ENCODE measurements at places on chromosomes 6 and 20. TPM values are rescaled to one million over a fixed set of nuclear protein-coding genes. Genes with fewer than 3 reads are reported as not detected.

GRCh38 chr20:24640276-24640675 is 170.8 kb downstream of the SYNDIG1 start:
- no peak for DNase-seq

DNA sequence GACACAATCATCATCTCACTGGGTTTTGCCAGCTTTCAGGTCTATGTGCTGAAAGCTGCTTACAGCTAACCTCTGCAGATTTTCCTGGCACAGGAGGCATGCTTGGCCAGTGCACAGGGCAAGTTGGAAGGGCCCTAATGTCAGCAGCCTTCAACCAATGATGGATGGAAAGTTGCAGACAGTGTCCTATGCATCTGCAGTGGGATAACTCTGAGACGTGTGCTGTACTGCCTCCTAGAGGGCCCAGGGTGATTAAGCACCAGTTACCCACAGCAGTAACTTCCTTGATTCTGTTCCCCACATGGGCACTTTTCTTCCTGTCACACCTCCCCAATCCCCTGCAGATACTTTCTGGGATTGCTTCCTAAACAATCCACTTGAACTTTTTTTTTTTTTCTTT is 38.6 kb downstream of the OVOL2 start:
- DNase-seq, result no peak

DNA sequence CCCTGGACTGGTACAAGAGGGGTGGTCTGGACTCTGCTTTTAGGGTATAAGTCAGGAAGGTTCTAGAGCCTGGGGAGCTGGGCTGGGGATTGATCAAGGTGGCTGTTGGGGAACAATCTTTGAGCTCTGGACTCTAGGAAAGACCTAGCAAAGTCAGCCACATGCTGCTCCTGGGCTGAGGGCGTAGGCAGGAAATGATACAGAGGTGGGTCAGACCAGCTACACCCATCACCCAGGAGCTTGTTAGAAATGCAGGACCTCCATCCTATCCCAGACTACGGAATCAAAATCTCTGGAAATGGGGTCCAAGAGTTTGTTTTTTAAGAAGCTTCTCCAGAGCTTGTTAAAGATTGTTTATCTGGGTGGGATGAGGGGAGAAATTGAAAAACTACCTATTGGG is 9.4 kb downstream of the ADTRP start:
- no peak for DNase-seq

- DNase-seq, result no peak
Observed at GRCh38 chr6:136073216-136073615, 176.9 kb downstream of the MTFR2 start.

GRCh38 chr20:61332016-61332975 is 80.2 kb downstream of the CDH4 start:
- no peak for DNase-seq

HRH3 gene
- total RNA-seq, result 0.62 TPM

- DNase-seq, result no peak
Observed at GRCh38 chr6:139457476-139457875, 83.0 kb upstream of the CITED2 start.

- peak; percentile 93 for DNase-seq
Observed at GRCh38 chr6:21885532-21886114, 292.1 kb downstream of the SOX4 start.

DNA sequence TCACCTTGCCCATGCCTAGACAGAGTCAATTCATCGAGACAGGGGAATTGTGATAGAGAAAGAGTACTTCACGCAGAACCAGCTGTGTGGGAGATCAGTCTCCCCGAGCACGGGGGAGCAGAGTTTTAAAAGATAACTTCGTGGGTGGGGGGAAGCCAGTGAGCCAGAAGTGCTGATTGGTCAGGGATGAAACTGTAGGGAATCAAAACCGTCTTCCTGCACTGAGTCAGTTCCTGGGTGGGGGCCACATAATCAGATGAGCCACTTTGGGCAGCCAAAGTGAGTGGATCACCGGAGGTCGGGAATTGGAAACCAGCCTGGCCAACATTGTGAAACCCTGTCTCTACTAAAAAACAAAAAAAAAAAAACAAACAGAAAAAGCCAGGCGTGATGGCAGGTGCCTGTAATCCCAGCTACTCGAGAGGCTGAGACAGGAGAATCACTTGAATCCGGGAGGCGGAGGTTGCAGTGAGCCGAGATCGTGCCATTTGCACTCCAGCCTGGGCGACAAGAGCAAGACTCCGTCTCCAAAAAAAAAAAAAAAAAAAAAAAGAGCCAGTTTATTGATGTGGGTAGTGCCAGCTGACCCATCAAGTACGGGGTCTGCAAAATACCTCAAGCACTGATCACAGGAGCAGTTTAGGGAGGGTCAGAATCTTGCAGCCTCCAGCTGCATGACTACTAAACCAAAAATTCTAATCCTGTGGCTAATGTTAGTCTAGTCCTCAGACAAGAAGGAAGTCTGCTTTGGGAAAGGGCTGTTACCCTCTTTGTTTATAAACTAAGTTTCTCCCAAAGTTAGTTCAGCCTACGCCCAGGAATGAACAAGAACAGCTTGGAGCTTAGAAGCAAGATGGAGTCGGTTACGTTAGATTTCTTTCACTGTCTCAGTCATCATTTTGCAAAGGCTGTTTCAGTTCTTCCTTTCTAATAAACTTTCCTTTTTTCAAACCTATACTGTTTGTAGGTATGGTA is 3.9 kb upstream of the TRIM39 start:
- no peak for DNase-seq

WFDC2 gene
- total RNA-seq, result 16.6 TPM

BIRC7 gene
- 0.31 TPM for total RNA-seq

TTLL9 gene
- 1.0 TPM for total RNA-seq

GRCh38 chr6:79949233-79949632 is 1.9 kb upstream of the ELOVL4 start:
- DNase-seq, result peak; percentile 58

- no peak for DNase-seq
Observed at GRCh38 chr6:8073758-8074157, 9.6 kb upstream of the BLOC1S5 start.

DNA sequence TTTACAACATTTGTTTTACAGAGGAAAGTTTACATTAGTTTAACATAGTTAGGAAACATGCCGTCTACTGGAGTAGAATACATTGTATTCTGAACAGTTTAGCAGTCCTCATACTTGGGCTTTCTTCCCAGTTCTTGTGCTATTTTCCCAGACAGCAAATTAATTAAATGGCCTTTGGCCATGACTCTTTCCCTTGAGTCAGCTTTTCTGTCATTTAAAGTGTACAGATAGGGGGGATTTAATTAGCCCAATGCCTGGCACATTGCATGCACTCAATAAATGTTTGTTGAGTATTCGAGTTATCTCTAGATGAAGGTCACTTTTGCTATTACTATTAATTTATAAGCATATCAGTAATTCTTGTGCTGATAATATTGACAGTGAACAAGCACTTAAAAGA is 1.6 kb downstream of the TMEM244 start:
- DNase-seq, result peak; percentile 23

DNA sequence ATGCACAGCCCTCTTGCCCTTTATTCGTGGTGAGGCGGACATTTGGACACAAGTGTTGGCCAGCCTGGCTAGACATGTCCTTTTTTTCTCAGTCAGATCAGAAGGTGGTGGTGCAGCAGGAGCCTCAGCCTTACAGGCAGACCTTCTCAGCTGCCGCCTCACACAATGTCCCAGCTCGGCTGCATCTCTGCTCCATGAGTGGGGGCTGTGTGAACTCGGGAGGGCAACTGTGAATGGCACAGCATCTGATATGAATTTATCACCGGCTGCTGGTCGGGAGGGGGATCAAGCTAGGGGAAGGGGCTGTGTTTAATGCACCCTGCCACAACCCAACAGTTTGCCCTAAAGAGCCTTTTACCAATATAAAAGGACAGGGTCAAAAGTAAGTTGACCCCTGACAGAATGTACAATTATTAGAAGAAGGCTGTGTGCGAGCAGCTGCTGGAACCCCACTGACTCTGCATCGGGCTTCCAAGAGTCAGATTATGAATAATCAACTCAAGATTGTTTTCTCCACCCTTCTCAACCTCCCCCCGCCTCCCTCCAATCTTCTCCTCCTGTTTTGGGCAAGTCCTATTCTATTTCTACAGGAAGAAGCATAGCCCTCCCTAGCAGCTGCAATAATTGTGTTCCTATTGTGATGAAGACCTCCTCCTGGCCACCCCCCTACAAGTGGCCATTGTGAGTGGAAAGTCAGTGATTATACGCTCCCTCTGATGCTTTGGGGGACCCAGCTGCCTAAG is 245.2 kb downstream of the PKHD1 start:
- DNase-seq, result peak; percentile 31

BPIFA1 gene
- total RNA-seq, result 109 TPM

DNA sequence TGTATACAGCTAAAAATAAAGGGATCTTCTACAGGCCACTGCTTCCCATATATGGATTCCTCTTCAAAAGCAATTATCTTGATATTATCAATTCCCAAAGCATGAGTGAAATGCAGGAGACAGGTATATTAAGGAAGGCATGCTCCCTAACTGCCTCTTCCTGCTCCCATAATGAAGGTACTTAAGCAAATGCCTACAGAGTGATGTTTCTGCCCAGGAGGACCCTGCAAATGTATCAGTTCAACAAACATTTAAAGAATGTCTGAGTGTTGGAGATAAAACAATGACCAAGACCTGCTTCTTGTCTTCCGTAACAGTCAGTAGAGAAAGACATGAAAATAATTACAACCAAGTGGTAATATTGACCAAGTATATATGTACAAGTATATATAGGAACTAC is 4.2 kb downstream of the UBE2J1 start:
- no peak for DNase-seq

KCNK16 gene
- total RNA-seq, result not detected

GRCh38 chr6:148835920-148836441 is 89.2 kb downstream of the UST start:
- peak; percentile 76 for DNase-seq

DNA sequence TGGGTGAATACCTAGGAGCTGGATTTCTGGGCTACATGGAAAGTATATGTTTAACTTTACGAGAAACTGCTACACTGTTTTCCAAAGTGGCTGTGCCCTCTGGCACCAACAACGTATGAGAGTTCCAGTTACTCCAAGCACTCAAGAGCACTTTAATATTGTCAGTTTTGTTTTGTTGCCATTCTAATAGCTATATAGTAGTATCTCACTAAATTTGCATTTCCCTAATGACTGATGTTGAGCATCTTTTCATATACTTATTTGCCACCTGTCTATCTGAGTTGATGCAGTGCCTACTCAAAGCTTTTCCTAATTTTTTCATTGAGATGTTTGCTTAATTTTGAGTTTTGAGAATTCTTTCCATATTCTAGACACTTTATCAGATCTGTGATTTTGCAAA is 76.7 kb downstream of the IYD start:
- no peak for DNase-seq

GRCh38 chr6:158376631-158377081 is 64.4 kb downstream of the TULP4 start:
- peak; percentile 94 for DNase-seq

DNA sequence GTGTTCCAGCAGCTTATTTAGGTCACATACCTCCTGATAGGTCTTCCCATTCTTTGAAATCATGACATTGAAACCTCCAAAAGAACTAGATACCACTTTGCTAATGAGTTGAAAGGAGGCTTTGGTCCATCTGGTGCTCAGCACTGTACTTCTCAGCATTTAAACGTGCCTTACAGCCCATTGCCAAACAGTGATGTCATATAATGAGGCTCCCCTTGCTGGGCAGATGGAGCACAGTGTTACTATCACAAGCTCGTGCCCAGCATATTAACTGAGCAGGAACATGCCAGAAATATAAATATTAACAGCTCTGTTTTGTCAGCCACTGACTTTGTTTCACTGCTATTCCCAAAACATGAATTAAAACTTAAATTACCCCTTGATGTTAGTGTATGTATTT is 25.5 kb upstream of the MAPK13 start:
- DNase-seq, result peak; percentile 61

MATN4 gene
- 1.1 TPM for total RNA-seq

DNA sequence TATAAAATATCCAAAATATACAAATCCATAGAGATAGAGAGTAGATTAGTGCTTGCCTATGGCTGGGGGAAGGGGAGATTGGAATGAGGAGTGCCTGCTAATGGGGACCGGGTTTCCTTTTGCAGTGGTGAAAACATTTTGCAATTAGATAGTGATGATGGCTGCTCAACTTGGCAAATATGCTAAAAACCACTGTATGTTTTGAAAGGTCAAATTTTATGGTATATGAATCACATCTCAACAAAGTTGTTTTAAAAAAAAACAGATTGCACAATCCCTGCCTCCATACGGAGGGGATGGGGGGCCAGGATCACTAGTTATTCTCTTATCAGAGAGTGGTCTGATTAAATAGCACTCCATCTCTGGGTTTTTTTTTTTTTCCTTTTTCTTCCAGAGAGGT is 76.9 kb upstream of the RIPOR2 start:
- no peak for DNase-seq

- no peak for DNase-seq
Observed at GRCh38 chr6:69818223-69818930, 21.6 kb upstream of the LMBRD1 start.

SPATS1 gene
- not detected for total RNA-seq

GRCh38 chr6:2072453-2072852 is 173.0 kb downstream of the GMDS start:
- DNase-seq, result peak; percentile 7

FNDC11 gene
- total RNA-seq, result 0.10 TPM

DNA sequence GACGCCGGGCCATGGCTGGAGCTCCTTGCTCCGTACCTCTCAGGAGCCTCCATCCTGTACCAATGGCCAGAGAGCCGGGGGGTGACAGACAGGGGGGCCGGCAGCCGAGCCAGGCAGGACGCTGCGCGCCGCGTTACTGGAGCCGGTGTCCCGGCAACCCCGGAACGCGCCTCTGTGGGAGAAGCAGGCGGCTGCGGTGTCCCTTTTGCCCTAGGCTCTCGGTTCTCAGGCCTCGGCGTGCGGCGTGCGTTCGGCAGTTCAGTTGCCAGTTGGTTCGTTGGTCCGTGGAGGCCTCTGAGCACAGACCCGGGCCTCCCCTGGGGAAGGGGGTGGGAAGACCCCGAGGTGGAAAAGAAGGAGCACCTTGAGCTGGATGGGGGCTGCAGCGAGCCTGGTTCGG is at the start of gene SPATS1:
Gene SPATS1, plus strand, starts transcription at position 162 of the 400 bp plus-strand sequence. CDS start 446 bp downstream, outside the sequence.
- DNase-seq, result peak; percentile 26

DNA sequence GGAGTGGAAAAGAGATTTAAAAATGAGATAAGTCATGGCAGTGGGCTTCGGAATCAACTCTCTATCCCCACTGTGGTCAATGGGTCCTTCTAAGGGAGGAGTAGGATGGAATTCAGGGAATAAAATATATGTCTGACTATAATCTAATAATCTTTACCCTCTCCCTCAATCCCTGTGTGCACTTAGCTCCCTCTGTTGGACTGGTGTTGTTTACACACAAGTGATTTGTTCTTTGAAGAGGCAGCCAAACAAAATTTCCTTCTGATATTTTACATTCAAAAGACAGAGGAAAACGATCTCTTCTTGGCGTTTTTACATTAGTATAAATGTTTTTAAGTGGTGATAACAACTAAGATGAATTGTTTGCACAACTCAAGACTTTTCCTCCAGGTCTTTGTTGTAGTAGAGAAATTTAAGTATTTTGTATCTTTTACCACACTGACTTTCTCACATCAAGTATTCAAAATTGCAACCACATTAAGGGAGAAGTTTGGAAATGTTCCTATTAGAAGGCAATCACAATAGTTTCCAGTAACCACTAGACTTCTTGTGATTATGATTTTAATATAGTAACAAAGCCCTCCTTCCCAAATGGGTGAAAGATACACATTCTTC is 317.8 kb downstream of the CENPW start:
- DNase-seq, result no peak

GRCh38 chr20:48875914-48876240 is 45.6 kb upstream of the ARFGEF2 start:
- no peak for DNase-seq

HLA-DMB gene
- 6.6 TPM for total RNA-seq

GRCh38 chr6:113595911-113596376 is 261.2 kb upstream of the MARCKS start:
- DNase-seq, result peak; percentile 91

MYL9 gene
- 8.3 TPM for total RNA-seq

GRCh38 chr6:112065426-112065986 is 11.6 kb downstream of the CCN6 start:
- DNase-seq, result no peak
